AG04450 (cell line): ENCODE measurements at places on chromosomes 4 and X. TPM values are rescaled to one million over a fixed set of nuclear protein-coding genes. Genes with fewer than 3 reads are reported as not detected.

The ELMOD2 gene
- 22.2 and 29.4 TPM in 2 replicates for polyA plus RNA-seq

The ZNF732 gene
- 0.04 and 0.12 TPM in 2 replicates for polyA plus RNA-seq

The CDS1 gene
- 0.06 TPM in 1 of 2 replicates, not detected in the other for polyA plus RNA-seq

The TSPAN7 gene
- polyA plus RNA-seq, result 0.07 TPM in 1 of 2 replicates, not detected in the other

The FREM3 gene
- polyA plus RNA-seq, result not detected in 2 replicates

The MMRN1 gene
- polyA plus RNA-seq, result not detected in 2 replicates

The SMR3B gene
- polyA plus RNA-seq, result not detected in 2 replicates

The FRAS1 gene
- polyA plus RNA-seq, result under 0.01 and 0.21 TPM in 2 replicates

The PAGE3 gene
- not detected in 2 replicates for polyA plus RNA-seq

The PALLD gene
- polyA plus RNA-seq, result 159 and 214 TPM in 2 replicates

The TBX22 gene
- not detected in 2 replicates for polyA plus RNA-seq

GRCh38 chr4:102612210-102612609 lies 111.1 kb downstream of the NFKB1 start:
- no peak for DNase-seq

DNA sequence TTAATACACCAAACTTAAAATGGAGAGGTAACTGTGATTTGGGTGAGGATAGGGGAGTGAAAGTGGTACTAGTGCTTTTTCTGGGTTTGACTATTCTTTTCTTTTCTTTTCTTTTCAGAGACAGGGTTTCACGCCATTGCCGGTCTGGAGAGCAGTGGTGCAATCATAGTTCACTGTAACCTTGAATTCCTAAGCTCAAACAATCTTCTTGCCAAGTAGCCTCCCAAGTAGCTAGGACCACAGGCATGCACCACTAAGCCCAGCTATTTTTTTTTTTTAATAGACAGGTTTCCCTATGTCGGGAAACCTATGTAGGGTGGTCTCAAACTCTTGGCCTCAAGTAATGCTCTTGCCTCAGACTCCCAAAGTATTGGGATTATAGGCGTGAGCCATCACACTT lies 3.0 kb upstream of the ARMCX4 start:
- no peak for DNase-seq

DNA sequence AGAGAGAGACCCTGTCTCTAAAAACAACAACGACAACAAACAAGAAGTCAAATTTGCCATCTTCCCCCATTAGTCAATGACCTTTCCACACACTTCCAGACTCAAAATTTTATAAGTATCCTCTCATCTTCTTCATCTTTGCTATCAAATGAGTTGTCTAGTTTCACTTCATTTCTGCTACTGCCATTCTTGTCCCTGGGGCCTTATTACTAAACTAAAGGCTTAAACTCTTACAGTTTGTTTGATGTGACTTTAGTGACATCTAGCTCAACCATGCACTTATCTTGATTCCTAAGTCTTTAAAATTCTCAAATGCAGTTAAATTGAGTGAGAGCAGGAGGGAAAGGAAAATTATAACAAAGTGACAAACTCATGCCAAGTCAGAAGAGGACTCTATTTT lies 271.8 kb upstream of the GK2 start:
- no peak for DNase-seq

GRCh38 chrX:64642482-64642881 lies 247.2 kb upstream of the MTMR8 start:
- no peak for DNase-seq

- no peak for DNase-seq
Observed at GRCh38 chr4:81343046-81343445, 128.0 kb upstream of the PRKG2 start.

GRCh38 chrX:110226931-110227330 lies 91.0 kb downstream of the AMMECR1 start:
- no peak for DNase-seq

- no peak for DNase-seq
Observed at GRCh38 chr4:157221895-157222770, 1.6 kb downstream of the GRIA2 start.

- no peak for DNase-seq
Observed at GRCh38 chr4:75048208-75048879, 115.4 kb downstream of the PARM1 start.

DNA sequence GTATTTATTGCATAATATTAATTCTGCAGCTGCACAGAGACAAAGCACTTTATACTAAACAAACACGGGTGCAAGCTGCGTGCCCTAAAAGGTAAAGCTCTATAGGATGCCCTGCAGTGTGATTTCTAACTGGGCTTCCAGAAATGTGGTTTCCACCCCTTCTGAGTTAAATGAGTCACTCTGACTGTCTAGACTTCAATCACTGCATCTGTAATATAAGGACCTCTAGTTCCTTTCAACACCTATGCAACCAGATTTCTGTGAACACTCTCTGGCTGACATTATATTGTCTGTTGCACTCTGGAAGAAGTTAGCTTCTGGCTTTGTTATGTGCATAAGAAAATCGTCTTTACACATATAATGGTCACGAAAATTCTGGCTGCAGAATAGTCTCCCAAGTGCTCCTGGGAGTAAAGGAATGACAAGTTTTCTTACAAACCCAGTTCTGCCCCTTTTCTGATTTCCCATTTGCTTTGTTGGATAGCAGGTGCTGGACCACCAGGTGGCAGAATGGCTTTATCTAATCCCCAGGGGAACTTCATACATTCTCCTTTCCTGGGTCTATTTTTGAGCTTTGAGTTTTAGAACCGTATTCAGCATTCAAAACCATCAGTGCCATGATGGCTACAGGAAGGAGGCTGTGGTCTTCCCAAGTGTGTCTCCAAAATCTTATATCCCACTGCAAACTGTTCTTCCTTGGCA lies 842.2 kb downstream of the STIM2 start:
- DNase-seq, result no peak

DNA sequence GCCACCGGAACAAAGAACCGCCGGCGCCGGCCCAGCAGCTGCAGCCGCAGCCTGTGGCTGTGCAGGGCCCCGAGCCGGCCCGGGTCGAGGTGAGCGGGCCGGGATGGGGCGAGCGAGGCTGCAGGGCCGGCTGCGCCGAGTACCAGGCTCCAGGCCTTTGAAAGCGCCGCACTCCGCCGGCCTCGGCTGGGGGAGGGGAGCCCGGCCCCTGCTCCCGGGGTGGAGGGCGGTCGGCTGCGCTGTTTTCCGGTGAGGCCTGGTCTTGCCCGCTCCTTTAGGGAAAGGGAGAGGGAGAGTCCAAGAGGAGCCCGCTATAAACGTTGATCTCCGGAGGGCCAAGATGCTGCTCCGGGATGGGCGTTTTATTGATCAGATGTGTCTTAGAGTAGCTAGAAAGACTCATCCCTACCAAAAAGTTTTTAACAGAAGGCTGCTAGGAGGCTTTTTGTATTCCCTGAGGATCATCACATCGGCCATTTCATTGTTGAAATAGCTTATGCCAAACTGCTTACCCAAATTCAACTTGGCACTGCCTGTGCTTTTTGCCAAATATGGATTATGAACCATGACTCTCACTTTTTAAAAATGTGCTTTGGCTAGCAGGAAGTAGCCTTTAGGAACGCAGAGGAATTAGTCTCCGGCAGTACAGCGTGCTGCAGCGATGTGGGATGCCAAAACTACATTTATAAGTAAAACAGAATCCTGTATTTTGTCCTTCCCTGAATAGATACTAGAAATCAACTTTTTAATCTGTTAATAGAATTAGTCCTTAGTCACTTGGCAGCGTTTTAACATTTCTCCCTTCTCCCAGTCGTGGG lies 760 bp downstream of the TMEM165 start:
- DNase-seq, result no peak

- no peak for DNase-seq
Observed at GRCh38 chr4:78781924-78782323, 5.8 kb downstream of the BMP2K start.

DNA sequence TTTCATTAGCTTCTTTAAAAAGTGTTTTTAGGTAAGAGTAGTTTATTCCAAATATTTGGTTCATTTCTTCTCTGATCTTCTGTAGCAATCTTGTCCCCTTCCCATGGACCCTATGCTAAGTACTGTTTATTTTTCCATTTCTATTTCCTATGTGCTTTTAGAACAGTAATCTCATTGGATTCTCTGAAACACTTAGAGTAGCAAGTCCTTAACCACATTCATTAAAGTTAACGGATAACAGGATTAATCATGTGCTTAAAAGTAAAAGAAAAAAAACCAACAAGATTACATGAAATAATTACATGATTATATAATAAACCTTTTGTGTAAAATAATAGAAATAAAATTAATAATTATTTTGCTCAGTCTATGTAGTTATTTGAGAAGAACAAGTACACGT lies 929.7 kb downstream of the C4orf33 start:
- no peak for DNase-seq

DNA sequence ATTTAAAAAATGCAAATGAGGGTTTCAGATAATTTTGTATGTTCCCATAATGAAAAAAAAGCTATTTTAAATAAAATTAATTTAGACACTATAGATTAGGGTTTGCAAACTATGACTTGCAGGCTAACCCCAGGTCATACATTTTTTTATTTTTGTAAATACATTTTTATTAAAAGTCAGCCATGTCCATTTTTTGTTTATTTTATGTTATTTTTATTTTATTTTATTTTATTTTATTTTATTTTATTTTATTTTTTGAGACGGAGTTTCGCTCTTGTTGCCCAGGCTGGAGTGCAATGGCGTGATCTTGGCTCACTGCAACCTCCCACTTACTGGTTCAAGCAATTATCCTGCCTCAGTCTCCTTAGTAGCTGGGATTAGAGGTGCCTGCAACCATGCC lies 460.6 kb downstream of the IL15 start:
- DNase-seq, result no peak

DNA sequence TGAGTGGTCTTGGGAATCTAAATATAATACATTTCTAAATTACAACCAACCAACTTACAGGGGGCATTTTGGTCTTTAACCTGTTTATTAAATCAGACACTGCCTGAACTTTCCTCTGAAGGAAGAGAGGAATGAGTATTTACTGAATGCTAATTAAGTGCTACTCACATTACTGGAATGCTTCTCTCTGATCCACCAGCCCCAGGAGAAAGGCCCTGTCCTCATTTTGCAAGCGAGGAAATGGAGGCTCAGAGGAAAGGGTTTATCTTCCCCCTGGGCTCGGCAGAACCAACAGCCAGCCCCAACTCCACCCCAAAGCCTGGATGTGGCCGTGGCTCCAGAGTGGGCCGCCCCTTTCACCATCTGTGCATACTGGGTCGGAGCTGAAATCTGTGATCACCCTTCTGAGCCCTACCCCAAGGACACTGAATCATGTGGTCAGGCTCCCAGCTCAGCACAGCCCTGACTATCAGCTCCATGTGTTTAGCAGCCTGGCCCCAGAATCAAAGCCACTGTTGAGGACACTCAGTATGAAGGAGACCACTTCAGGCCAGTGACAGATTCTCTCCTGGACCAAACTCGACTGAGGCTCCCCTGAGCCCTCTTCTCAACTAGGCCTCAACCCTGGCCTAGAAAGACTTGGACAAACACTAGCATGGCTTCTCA lies 56.7 kb upstream of the ENPP6 start:
- DNase-seq, result no peak

- no peak for DNase-seq
Observed at GRCh38 chrX:15515931-15516330, 15.3 kb downstream of the BMX start.

GRCh38 chr4:105369988-105370387 lies 103.9 kb downstream of the PPA2 start:
- peak; percentile 34 for DNase-seq

DNA sequence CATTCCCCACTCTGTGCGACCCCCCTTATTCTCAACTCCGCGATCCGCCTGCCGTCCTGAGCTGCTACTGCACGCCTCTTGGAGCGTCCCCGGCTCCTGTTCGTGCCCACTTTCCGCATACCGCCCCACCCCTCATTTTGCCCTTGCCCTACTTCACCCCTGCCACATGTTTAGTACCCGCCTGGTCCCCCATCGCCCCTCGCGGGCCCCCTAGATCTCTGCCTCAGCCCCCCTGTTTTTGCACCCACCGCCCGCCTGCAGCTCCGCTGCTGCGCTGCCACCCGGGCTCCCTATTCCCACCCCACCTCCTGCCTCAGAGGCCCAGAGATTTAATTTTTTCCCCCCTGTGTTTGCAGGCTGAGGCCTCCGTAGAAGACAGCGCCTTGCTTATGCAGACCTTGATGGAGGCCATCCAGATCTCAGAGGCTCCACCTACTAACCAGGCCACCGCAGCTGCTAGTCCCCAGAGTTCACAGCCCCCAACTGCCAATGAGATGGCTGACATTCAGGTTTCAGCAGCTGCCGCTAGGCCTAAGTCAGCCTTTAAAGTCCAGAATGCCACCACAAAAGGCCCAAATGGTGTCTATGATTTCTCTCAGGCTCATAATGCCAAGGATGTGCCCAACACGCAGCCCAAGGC lies 1.4 kb downstream of the MAGED1 start:
- DNase-seq, result no peak
